Left ventricle myocardium superior (tissue), 1 donor: ENCODE measurements at places on chromosomes 5 and 9. TPM values are rescaled to one million over a fixed set of nuclear protein-coding genes. Genes with fewer than 3 reads are reported as not detected.

The APBA1 gene
- 1.7 TPM for total RNA-seq

The TIMD4 gene
- total RNA-seq, result not detected

GRCh38 chr5:172634106-172634899 is 6.8 kb upstream of the NEURL1B start:
- DNase-seq, result no peak

DNA sequence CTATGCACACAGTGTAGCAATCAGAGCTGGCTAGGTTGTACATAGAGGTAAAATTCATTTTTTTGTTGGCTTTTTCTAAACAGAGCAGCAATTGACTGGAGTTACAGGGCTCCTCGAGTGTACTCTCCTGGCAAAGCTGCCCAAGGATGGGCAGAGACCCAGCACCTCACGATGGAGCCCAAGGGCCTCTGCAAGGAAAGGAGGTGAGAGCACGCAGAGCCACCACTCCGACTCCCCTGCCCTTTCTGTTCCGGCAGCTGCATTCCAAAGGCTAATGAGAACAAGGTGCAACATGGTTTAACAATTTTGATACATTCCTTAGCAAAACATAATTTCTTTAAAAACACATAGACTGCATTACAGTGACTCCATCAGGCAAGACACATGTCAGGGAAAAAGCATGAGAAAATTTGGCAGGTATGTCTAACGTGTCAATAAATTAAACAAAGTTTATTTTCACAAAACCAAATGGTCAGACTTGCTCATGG is 47.5 kb downstream of the SAXO1 start:
- no peak for DNase-seq

The SLCO6A1 gene
- not detected for total RNA-seq

DNA sequence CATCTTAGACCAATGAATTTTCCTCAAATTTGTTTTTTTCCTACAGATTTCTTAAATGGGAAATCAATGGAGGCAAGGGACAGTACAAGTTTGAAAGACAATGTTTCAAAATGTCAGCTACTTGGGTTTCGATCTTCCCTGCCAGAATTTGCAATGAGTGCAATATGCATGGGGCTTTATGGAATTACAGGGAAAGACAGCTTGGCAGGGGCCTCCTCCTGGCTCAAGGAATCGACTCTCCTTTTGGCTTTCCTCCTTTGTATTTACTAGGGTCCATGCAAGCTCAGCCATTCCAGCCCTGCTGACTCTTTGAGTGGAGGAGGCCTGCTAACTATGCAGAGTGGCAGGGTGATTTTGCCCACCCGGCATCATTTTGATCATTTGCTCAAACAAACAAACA is 63.2 kb downstream of the MED27 start:
- no peak for DNase-seq

DNA sequence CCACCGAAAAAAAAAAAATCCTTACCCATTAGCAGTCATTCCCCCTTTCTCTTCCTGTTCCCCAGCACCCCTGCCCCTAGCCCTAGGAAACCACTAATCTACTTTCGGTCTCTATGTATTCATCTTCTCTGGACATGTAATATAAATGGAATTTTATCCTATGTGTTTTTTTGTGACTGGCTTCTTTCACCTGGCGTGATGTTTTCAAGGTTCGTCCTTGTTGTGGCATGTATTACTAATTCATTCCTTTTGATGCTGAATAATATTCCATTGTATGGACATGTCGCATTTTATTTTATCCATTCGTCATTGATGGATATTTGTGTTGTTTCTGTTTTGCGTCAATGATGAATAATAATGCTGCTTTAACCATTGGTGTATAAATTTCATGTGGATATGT is 42.8 kb upstream of the SH3GL2 start:
- DNase-seq, result no peak

GRCh38 chr9:115198001-115198400 is 80.0 kb upstream of the TNC start:
- peak; percentile 38 for DNase-seq

GRCh38 chr9:37639841-37640240 is 10.9 kb upstream of the FRMPD1 start:
- DNase-seq, result no peak

GRCh38 chr5:88940713-88941112 is 57.7 kb upstream of the MEF2C start:
- DNase-seq, result no peak

- no peak for DNase-seq
These were observed 259.7 kb upstream of the MSX2 start for GRCh38 chr5:174464504-174465165.

The PITX1 gene
- total RNA-seq, result not detected
